Brain pericyte (primary cell): ENCODE measurements at places on chromosomes 16 and 17.
A peak's percentile ranks its signal among the peaks of the same experiment; 100 is the strongest.

- peak; percentile 27 for DNase-seq
Observed at GRCh38 chr17:58417300-58418092, at the start of gene RNF43. TSS of gene RNF43 (minus strand) at chr17:58417534. CDS start at chr17:58415577, 1,957 bp downstream.

DNA sequence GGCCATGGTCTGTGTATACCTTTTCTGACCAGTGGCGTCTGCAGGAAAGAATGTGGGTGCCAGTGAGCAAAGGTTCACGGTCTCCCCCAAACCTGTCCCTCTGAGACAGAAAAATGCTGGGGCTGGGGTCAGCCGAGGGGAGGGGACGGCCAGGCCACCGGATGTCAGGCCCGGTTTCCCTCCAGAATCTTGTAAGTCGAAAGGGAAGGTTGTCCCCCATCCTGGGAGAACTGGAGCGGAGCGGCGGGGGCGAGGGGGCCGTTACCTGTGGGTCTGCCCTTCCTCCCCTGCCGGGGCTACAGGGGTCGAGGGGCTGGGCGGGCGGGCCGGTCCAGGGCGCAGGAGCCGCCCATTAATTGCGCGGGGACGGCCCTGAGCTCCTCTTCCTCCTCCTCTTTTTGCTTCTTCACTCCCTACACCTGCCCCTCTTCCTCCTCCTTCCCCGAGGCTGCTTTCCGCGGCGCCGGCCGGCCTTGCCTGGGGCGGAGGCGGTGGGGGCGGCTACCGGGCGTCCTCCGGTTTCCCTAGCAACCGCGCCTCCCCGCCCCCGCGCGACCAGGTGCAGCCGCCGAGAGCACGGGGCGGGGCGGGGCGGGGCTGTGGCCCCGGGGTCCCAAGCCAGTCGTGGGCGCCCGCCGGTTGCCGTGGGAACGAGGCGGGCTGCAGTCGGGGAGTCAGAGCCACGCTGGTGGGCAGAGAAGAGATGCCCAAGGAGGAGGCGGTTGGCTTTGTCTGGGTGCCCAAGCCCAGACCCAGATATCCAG lies at the start of gene MARCHF10:
TSS of gene MARCHF10 (minus strand) at position 503 of the 764 bp plus-strand sequence. CDS start 6,579 bp downstream, outside the sequence.
- DNase-seq = no peak

- DNase-seq = no peak
Observed at GRCh38 chr16:28875134-28876018, 2.9 kb upstream of the ATP2A1 start.

DNA sequence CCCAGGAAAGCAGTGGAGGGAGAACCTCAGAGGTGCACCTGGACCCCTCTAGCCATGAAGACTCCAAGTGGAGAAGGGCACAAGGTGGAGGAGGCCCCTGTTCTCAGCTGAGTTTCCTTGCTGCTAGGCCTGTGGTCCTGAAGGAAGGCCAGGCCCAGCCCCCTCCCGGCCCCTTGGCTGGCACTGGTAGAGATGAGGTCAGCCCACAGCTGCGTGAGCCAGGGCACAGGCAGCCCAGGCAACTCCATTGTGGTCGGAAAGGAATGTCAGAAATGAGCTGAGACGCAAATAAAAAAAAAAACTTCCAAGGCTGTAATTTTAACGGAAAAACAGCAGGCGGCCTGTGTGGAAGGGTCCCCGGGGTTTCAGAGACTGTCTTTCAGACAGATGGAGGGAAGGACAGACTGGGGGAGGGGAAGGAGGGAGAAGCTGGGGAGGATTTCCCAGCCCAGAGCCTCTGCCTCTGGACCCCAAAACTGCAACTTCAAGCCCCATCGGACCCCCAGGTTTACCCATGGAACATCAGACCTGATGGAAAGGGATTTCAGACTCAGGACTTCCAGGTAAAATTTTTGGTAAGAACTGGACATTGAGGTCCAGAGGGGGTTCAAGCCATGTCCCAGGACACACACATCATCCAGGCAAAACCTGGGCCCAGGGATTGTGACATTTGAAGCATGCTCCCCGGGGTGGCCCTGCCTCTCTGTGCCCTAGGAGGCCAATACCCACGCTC lies 25.6 kb upstream of the MRPS23 start:
- DNase-seq = peak; percentile 90
